Adrenal gland (tissue), 19 donors: ENCODE measurements at places on chromosomes 7 and 10. TPM values are rescaled to one million over a fixed set of nuclear protein-coding genes. Genes with fewer than 3 reads are reported as not detected.

DNA sequence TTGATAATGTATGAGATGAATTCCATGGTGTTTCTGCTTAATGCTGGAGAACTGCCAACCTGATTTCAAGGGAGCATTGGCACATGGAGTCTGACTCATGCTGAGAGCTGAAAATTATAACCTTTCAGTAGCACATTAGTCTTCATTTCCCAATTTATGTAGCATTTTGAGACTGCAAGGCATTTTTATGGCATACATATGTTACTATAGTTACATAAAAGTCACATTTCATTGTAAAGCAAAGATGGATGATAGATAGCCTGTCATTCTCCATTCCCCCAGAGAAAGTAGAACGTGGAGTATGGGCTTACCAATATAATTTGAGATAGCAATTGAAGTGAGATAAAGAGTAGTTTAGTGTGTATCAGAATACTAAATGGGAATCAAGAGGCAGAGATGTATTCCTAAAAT lies 103.1 kb downstream of the SLC16A9 start:
- DNase-seq, result peak; percentile 38

- DNase-seq, result no peak
Measured at GRCh38 chr7:11642276-11642675, 189.7 kb downstream of the THSD7A start.

- no peak for DNase-seq
Measured at GRCh38 chr7:94261067-94261466, 133.6 kb upstream of the COL1A2 start.

ICA1 gene
- 5.3 TPM for total RNA-seq

- DNase-seq, result no peak
Measured at GRCh38 chr10:93841961-93842360, 51.8 kb upstream of the SLC35G1 start.

GRCh38 chr10:1731592-1731991 lies 5.7 kb downstream of the ADARB2 start:
- DNase-seq, result no peak

DNA sequence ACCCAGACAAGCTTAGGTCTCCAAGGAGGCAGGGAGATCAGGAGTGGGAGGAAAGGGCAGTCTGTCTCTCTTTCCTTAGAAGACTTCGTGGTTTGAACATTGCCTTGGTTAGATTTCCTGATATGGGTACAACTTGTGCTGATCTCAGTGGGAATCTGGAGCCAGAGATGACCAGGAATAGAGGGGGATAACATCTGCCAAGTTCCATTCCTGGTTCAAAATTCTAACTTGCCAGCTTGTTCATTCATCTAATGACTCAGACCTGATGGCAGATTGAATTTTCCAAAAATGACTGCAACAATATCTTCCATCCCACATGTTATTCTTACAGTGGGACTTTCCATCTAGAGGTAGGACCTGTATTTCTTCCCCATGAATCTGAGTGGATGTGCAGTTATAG lies 394.3 kb upstream of the PODXL start:
- DNase-seq, result no peak

HOXA2 gene
- 1.2 TPM for total RNA-seq

DNA sequence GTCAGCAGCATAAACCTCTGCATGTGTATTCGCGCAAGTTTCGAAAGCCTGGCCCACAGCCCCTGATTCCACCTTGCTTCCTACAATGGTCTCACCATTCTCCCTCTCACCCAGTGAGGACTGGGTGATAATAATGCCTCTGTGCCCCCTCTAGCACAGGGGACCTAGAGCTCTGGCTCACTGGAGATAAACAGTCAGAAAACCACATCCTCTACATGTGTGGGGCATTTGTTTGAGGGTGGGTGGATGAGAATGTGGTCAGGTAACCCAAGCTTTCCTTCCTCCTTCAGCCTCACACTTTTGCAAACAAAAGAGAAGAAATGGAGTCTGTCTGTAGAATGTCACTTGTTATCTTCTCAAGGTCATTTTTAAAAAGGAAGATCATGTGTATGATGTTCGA lies 373.5 kb downstream of the KCNMA1 start:
- DNase-seq, result no peak

DNA sequence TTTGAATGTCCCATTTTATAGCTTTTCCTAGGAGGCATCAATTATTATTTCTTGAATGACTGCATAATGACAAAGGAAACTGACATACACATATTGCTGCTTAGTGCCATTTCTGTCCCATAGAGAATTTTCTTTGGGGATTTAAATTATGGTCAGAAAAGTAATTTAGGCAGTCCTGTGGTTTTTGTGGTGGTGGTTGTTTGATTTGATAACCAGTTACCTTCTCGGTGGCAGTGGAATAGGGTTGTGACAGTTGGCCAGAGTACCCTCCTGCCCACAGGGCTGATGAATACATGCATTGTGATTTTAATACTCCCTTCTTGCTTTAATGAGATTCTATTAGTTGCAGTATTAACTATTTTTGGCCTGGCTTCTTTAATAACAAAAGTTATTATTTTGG lies 6.6 kb upstream of the SGCE start:
- no peak for DNase-seq

GRCh38 chr7:7808626-7809025 lies 90.2 kb upstream of the RPA3 start:
- DNase-seq, result no peak

DNA sequence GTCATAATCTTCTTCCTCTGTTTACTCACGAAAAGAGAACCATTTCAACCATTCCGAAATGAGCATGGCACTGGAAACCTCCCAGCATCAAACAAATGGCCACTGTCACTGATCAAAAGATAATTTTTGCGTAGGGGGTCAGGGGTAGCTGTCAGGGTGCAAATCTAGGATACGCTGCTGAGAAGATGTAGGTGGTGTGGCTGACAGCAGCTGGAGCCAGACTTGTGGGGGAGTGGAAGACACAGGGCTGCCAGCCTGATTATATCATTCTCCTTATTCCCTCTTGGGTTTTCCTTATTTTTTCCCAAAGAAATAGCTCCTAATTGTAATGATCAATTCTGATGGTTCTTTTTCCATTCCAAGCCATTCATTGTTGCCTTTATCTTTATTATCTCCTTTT lies 266.1 kb downstream of the SORCS1 start:
- DNase-seq, result no peak

- DNase-seq, result no peak
Measured at GRCh38 chr10:7634142-7634894, 32.4 kb downstream of the ITIH5 start.

DNA sequence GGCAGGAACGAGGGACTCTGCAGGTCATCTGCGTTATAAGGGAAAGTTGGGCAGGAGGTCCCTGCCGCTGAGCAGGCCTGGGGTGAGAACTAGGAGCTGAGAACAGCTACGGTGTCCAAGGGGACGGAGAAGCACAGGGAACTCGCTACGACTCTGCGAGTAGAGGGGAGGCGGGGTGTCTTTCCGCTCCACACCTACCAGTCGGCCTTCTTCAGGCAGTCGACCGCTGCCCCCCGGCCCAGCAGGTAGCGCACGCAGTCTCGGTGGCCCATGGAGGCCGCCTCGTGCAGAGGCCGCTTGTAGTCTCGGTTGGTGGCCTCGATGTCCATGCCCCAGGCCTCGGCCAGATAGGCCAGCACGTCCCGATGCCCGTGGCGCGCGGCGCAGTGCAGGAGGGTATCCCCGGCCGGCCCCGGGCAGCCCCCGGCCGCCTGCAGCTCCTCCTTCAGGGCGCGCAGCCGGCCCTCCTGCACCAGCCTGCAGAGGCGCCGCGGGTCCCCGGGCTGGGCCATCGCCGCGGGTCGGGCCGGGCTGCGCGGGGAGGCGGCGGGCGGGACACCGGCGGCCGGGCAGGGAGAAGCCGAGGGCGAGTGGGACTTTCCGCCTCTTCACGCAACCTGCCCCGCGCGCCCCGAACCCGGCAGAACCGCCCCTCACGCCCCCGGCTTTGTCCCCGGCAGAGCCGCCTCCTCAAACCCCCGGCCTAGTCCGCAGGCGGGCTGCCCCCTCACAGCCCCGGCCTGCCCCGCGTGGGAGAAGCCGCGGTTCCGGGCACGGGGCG lies 660 bp downstream of the ANKRD16 start:
- no peak for DNase-seq

PLEKHS1 gene
- not detected for total RNA-seq

GRCh38 chr7:80635533-80635932 lies 2.9 kb upstream of the CD36 start:
- DNase-seq, result no peak

DNA sequence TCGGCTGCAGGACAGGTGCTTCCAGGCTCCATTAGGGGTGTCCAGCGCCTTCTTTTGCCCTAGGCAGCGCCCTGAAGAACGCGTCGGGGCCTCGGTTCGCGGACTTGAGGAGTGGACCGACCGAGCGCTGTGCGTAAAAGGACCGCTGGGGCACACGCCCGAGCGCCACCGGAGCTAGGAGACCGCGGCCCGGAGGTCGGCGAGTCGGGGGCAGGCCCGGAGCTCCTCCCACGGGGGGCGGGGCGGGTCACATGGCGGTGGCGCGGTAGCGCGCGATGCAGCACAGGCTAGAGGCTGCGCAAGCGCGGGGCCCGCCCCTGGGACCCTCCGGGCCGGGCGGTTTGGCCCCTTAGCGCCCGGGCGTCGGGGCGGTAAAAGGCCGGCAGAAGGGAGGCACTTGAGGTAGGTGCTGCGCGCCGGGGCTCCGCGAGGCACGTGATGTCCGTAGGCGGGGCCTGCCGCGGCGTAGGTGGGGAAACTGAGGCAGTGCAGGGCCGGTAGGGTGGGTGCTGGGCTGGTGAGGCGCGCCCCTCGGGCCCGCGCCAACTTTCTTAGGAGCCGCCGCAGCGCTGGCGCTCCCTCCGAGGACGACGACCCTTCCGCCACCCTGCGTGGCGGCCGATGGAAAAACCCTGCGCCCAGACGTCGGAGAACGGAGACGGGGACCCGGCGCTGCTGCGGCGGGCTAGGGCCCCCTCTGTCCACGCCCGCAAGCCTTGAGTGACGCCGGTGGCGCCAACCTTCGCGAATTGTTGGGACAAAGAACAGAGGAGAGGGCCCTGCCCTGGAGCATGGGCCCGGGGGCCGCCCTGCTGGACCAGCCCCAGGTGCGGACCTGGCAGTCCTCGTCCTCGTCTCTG lies at the start of gene PRXL2A:
Gene PRXL2A, plus strand, starts transcription at position 310 of the 860 bp plus-strand sequence. CDS start 11,917 bp downstream, outside the sequence.
- peak; percentile 76 for DNase-seq

- DNase-seq, result no peak
Measured at GRCh38 chr10:19119191-19119590, 70.6 kb downstream of the MALRD1 start.

- DNase-seq, result no peak
Measured at GRCh38 chr7:42348071-42348470, 111.1 kb upstream of the GLI3 start.

GRM3 gene
- total RNA-seq, result 0.72 TPM

DNA sequence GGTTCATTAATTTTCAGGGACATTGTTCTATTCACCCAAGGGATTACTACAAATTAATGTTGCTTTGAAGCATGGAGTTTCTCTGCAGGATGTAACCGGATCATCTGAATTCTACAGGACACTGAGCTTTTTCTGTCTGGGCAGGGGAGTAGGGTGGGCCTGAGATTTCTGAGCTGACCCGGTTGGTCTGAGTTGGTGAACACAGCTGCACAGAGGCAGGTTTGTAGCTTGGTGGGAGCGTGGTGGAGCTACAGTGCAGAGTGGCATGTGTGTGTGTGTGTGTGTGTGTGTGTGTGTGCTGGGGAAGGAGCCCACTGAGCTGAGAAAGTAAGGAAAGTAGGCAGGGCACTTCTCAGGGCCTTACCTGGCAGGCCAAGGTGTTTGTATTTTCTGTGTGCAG lies 62.6 kb downstream of the SH2D4B start:
- no peak for DNase-seq
